ENCODE measurements at places on chromosomes 2 and 18.
A peak's percentile ranks its signal among the peaks of the same experiment; 100 is the strongest.

DNA sequence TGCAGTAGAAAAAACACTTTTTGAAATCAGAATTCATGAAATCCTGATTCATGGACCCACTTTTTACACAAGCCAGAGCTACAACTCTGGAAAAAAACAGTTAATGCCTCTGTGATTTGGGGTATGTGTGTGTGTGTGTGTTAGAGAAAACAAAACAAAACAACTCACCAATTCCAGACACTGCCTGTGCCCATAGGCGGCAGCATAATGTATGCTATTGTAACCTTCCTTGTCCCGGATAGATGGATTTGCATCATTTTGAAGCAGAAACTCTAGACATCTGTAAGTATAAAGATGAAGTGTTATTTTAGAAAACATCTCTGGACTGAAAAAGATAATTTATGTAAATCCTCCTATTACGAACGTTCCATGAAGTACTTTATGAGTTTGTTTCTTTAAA is 152.0 kb upstream of the PGAP1 start:
- no peak for DNase-seq

DNA sequence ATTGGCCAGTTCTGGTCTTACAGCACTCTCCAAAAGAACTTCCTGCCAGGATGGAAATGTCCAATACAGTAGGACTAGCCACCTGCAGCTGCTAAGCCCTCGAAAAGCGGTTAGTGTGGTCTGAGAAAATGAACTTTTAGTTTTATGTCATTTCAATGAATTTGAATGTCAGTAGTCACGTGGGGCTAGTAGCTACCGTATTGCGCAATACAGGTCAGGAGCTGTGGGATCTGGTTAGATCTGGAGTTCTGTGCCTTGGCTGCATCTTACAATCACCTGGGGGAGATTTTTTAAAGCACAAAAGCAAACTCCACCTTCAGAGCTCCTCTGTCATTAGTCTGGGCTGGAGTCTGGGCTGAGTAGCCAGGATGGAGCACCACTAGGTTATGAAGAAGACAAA is 35.9 kb downstream of the C1QL2 start:
- DNase-seq, result no peak

DNA sequence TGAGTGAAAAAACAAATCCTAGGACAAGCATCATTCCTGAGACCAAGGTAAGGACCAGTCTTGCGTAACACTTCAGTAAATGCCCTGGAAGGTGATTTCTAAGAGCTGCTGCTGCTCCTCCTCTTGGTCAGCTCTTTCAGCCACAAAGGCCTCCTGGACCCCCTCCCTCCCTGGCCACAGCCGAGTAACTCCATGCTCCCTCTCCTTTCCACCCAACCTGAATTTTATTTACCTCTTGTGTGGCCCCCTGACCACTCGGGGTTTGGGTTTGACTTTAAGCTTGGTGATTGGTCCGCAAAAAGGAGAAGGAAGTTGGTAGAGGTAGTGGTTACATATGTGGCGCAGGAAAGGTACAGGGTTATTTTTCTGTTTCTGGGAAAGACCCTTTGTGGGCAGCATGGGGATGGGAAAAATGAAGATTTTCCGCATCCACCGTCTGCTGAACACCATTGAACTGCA is 9.2 kb downstream of the HTRA2 start:
- no peak for DNase-seq

DNA sequence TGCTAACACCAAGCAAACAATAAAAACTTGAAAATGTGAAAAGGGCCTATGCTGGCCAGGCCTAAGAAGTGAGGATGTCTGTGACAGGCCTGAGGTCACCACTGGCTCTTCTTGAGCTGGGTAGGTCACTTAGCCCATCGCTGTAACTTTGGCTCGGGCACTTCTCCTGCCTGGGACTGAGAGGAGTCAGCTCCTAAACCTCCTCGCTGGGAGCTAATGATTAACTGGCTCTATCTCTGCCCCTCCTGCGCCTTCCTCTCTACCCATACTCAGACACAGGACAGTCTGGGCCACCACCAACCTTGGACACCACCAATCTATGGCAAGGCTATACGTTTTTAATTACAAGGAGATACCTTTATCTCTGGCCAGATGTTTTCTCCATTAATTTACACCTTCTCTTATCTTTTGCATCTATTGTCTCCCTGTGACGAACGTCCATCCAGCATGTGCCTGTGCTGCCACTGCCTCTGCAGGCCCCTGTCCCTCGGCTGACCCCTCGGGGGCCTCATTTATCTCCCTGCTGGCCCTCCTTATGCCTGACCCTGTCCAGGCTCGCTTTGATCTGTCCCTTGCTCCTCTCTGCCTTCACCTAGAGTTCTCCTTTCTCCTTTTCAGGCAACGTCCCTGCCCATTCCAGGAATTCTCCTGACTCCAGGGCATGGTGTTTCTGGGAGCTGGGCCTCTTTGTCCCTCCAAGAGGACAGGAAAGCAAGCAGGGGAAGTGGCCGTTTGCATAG is 149.1 kb upstream of the GATA6 start:
- DNase-seq, result no peak

GRCh38 chr2:30223413-30223874 is 7.9 kb upstream of the LBH start:
- DNase-seq, result no peak

- DNase-seq, result no peak
These were observed 23.5 kb upstream of the LAPTM4A start for GRCh38 chr2:20074901-20075300.

- no peak for DNase-seq
These were observed 241.4 kb upstream of the SALL3 start for GRCh38 chr18:78738076-78738690.

GRCh38 chr2:228763379-228763981 is 507.6 kb downstream of the PID1 start:
- DNase-seq, result no peak

- no peak for DNase-seq
These were observed 57.0 kb upstream of the LRRTM4 start for GRCh38 chr2:77579076-77579769.

GRCh38 chr2:74004212-74005182 is 19.8 kb downstream of the TET3 start:
- DNase-seq, result peak; percentile 51

DNA sequence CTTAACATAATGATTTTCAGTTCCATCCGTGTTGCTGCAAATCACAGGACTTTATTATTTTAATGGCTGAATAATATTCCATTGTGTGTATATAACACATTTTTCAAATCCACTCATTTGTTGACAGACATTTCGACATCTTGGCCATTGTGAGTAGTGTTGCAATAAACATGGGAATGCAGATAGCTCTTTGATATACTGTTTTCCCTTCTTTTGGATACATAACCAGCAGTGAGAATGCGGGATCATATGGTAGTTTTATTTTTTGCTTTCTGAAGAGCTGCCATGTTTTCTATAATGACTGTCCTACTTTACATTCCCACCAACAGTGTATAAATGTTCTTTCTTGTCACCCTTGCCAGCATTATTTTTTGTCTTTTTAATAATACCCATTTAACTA is 420.3 kb upstream of the CHAC2 start:
- DNase-seq, result no peak

- DNase-seq, result no peak
These were observed 102.0 kb downstream of the PLA2R1 start for GRCh38 chr2:159960414-159960813.

DNA sequence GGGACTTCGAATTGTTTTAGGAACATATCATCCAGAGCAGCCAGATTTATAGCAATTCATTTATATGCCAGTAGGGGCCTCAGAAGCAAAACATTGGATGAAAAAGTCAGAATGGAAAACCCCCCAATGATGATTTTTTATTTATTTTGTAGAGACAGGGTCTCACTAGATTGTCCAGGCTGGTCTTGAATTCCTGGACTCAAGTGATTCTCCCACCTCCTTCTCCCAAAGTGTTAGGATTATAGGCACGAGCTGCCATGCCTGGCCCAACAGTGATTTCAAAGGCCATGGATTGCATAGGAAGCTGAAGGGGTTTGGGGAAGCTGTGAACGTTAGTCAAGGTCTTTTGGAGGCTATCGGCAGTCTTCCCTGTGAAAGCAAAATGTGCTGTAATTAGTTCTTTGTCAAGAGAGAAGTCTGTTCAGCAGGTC is 21.9 kb upstream of the MCFD2 start:
- no peak for DNase-seq

DNA sequence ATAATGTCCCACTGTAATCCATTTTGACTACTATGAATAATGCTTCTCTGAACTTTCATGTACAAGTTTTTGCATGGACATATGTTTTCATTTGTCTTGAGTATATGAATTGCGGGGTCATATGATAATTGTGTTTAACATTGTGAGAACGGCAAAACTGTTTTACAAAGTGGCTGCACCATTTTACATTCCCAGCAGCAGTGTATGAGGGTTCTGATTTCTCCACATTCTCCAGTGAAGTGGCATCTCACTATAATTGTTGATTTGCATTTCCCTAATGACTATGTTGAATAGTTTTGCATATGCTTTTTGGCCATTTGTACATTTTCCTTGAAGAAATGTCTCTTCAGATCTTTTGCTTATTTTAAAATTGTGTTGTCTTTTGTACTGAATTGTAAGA is 20.1 kb downstream of the NCOA1 start:
- no peak for DNase-seq

DNA sequence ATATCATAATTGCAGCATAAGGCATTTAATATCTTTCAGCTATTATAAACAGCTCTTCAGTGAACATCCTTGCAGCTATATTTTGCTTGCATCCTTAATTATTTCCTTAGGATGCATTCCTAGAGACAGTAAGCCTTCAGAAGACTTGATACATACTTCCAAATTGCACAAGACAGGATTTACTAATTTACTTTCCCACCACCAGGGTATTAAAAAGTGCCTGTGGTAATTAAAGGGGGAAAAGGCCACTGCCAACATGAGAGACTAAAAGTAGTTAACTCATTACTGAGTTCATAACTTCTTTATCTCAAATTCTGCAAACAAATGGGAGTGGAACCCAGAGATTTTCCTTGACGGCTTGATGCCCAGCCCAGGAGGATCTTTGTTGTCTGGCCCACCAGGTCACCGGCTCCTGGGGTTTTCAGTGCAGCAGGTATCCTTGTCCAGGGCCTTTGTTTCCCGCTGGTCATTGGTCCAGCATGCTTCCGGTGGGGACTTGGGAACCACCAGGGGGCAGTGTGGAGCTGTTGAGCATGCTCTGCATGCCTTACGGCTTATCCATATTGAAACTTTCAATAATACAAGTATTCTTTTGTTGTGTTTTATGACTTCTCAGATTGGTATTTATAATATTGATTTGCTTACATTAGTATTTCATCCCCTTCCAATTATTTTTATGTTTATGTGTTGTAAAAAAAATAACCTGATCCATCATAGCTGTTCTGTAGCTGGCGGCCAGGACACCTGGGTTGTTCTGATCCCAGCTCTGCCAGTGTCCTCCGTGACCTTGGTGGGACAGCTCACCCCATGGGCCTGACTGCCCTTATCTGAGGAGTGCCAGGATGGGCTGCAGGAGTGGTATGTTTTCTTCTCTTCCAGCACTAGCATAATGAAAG is 61.4 kb downstream of the TGOLN2 start:
- no peak for DNase-seq

- DNase-seq, result peak; percentile 83
These were observed 32.4 kb upstream of the RBBP8 start for GRCh38 chr18:22900558-22901238.

- DNase-seq, result peak; percentile 25
These were observed 113.8 kb upstream of the THSD7B start for GRCh38 chr2:136651456-136652010.

- DNase-seq, result no peak
These were observed 51.6 kb upstream of the FHL2 start for GRCh38 chr2:105450471-105450870.

- DNase-seq, result no peak
These were observed 47.0 kb downstream of the PARD6G start for GRCh38 chr18:80200171-80200931.

DNA sequence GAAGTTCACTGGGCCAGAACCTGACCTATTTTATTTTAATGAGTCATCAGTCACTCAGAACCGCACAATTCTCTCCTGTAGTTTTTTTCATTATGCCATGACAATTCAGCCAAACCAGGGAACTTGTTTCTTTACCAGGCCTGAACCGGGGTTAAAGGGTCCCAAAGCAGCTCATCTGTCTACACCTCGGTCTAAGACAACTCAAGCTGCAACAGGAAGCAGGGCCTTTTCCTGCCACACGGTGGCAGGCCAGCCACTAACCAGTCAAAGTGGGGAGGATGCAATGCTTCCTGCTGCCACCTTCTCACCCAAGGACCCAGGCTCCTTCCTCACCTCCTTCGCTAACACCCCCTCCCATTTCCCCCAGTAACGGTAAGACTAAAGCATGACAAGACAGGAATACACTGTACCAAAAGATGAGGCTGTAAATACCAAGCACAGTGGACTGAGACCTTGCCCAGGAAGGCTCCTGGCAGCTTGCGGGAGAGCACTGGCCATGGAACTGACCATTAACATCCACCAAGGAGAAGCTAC is 56.7 kb upstream of the ACKR3 start:
- no peak for DNase-seq

GRCh38 chr2:122062506-122062905 is 307.1 kb downstream of the TSN start:
- DNase-seq, result no peak

- peak; percentile 46 for DNase-seq
These were observed 15.8 kb upstream of the ZAP70 start for GRCh38 chr2:97697252-97698235.

DNA sequence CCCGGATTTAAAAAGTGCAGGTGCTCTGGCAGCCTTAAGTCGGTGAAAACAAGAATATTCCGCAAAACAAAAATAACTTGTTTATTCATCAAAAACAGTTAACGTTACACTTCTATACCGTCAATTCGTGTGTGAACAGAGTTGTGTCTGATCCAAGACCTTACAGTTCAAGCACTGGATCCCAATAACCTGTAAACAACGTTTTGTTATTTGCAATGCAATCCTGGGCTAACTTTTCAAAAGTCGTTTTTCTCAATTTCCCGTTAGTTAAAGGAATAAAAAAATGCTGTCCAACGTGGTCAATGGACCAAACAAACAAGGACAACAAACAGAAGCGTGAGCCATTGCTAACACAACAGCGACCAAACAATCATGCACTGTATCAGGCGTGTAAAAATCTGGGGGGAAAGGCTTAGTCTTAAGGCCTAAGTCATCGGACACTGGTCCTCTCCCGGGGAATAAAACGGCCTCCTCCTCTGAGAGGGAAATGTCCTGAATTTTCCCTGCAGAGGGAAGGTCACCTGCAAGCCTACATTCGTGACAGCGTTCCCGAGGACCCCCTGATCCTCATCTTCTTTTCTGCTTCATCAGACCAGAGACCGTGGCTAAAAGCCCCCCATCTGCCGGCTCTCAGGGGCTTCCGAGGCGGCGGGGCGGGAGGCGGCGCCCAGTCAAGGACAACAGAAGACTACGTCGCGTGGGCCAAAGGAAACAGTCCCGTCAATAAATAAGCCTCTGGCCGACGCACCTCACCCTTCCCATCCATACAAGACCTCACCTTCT is 490 bp downstream of the NDUFS1 start:
- DNase-seq, result no peak

GRCh38 chr2:106177581-106177980 is 16.5 kb downstream of the UXS1 start:
- DNase-seq, result no peak

DNA sequence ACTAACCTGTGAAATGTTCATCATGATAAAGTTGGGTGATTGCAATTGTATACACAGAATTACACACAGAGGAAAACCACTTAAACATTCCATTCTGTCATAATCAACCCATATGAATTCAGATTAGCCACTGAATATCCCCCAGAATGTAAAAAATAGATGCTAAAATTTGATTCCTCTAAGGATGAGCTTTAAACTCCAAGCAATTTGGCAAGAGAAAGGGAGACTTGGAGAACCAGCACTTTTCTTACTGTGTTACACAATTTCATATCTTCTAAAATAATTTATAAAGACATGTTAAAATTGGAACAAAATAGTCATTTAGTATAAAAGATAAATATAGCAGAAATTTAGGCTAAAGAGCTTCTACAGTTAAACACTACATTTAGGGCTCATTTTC is 146.3 kb upstream of the LMAN1 start:
- no peak for DNase-seq
